Activated CD4-positive, alpha-beta T cell treated with anti-CD3 and anti-CD28 coated beads for 24 hours (primary cell): ENCODE measurements at places on chromosomes 6 and 20.

DNA sequence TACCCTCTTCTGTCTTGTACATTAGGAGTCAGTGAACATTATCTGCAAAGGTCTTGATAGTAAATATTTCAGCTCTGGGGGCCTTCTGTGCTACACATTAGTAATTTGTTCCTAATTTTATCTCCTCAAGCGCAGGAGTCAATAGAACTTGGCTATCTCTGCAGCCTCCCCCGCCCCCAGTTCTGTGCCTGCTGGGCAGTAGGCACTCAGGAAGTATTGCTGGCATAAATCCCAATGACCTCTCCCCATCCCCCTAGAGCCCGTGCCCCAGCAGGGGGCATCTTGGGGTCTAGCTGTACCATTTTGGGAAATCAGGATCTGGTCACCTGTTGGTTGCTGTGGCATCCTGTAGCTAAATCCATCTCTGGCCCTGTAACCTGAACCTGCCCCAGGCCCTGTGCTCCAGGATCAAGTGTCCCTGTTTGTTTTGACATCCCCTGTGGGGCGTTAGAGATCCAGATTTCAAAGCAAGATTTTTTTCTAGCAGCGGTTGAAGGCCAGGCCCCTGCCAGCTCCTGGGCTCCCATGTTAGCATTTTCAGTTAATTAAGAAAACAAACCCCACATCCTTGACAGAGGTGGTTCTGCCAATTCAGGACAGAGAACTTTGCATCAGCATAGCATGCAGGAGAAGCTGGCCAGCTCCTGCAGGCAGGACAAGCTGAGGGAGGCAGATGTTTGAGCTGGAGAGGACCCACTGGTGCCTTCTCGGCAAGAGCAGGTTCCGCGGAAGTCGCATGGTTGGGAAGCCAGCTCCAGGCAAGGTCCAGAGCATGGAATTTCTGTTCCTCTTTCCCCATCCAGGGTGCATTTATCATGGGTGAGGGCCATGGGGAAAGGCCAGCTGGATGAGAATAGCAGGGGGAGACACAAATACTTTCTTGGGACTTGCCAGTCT, 32.1 kb downstream of the DAAM2 start:
- no peak for DNase-seq

DNA sequence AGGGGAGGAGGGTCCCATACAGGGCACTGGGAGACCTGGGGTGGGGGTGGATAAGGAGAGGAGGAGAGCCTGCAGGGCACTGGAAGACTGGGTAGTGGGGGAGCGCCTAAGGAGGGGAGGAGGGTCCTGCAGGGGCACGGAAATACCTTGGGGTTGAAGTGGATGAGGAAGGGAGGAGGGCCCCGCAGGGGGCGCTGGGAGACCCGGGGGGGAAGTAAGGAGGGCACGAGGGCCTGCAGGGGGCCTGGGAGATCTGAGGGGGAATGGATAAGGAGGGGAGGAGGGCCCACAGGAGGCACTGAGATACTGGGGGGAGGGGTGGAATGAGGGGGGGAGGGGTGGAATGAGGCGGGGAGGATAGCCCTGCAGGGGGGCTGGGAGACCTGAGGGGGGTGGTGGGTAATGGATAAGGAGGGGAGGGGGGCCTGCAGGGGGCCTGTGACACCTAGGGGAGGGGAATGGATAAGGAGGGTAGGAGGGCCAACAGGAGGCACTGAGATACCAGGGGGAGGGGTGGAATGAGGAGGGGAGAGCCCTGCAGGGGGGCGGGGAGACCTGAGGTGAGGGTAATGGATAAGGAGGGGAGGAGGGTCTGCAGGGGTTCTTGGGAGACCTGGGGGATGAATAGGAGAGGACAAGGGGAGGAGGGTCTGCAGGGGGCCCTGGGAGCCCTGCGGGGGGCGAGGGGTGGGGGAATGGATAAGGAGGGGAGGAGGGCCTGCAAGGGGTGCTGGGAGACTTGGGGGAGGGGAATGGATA, 567 bp upstream of the CTCFL start:
- DNase-seq, result no peak

DNA sequence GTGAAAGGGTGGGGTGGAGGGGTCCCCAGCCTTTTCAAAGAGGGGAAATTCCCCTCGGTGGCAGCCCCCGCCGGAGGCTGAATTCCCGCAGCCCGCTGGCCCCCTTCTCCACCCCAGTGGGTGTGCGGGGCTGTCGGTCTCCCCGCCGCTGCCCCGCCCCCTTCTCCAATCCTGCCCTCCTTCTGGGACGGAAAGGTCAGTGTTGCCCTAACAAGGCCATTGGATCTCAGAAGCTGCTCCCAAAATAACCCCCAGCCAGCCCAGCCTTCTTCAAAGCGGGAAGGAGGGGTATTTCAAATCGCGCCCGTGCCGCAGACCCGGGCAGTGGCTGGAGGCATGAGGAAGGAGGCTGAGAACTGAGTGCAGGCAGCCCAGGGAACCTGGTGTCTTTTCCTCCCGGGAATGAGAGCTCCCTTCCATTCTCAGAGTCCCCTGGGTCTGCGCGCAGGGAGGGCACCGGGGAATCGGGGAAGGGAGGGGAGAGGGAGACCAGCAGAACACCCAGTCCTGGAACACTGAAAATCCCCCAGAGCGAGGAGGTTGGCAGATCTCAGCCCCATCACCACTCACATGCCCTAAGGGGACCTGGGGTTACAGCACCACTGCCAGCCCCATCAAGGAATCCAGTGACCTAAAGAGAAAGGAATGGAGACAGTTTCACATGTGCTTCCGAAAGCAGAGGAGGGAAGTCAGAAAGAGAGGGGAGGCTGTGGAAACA, at the start of gene JPH2:
JPH2 (minus strand) TSS at position 135 of the 718 bp plus-strand sequence. CDS start 483 bp downstream, outside the sequence.
- no peak for DNase-seq

DNA sequence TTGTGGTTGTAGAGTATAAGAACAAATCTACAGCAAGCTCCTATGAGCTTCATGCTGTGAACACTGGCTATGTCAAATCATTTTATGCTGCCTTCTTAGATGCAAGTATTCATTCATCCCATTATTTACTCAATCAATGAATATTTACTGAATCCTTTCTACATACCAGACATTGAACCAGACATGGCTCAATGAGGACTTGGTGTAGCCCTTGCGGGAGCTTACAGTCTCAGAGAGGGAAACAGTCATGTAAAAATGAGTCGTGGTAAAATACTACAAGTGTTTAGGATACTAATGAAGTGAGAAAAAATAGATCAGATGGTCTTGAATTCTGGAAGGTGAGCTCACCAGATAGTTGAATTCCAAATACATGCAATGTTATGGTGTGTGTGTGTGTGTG, 44.8 kb upstream of the ENPP1 start:
- DNase-seq, result no peak

- DNase-seq, result no peak
Measured at GRCh38 chr20:14616003-14616402, 278.6 kb upstream of the FLRT3 start.

DNA sequence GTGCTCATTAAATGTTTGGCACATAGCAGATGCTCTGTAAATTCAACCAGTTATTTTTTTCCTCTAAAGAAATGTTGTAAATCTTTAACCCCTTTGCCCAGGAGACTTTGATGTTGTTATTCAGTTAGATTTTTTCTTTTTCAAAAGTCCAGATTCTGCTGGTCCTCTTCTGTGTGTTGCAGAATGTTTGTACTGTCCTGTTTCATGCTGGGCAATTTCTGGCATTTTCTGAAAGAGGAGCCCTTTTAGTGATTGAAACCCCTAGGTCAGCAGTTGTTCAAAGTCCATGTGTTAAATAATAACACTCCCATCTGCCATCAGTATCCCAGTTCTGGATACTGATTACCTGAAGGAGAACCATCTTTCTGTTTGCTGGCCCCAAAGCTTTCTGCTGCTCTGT, 1.3 kb upstream of the SLC17A1 start:
- DNase-seq, result no peak

DNA sequence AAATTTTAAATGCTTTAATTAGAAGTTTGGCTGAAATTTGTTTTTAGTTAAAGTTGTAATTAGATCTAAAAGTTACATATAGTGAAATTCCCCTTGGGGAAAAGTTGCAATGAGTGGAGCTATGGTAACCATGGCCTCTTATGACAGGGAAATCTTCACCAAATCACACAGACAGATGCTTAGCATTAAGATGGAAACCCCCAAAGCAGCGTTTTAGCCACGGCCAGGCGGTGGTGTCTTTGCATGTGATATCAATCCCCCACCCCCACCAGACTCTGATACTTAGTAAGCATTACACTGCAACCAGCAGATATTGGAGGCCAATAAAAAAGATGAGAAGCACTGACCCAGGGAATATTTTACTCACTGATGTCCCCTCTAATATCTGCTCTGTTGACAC, 75.7 kb downstream of the REPS1 start:
- DNase-seq, result no peak

DNA sequence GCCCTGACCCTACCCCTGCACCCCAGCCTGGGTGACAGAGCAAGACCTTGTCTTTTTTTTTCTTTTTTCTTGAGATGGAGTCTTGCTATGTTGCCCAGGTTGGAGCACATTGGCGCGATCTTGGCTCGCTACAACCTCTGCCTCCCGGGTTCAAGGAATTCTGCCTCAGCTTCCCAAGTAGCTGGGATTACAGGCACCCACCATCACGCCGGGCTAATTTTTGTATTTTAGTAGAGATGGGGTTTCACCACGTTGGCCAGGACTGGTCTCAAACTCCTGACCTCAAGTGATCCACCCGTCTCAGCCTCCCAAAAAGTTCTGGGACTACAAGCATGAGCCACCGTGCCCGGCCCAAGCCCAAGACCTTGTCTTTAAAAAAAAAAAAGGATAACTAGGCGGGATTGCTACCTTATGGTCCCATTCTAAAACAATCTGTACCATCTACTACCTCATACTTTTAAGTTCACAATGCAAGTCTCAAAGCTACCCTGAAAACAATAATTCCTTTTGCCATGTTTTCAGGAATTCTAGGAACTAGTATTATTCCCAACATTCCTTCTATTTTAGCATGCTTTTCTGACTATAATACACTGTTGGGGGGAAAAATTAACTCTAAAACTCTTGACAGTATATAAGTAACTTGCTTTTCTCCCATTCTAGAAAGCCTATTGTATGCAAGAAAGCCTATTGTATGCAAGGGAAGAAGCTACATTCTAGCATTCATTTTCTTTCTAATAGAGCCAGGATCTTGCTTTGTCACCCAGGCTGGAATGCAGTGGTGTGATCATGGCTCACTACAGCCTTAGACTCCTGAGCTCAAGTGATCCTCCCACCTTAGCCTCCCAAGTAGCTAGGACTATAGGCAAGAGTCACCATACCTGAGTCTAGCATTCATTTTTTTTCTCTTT, 6.6 kb downstream of the TUBB start:
- DNase-seq, result no peak
